Right renal cortex interstitium (tissue), 3 donors: ENCODE measurements at places on chromosomes 6 and 20. TPM values are rescaled to one million over a fixed set of nuclear protein-coding genes. Genes with fewer than 3 reads are reported as not detected.

DNA sequence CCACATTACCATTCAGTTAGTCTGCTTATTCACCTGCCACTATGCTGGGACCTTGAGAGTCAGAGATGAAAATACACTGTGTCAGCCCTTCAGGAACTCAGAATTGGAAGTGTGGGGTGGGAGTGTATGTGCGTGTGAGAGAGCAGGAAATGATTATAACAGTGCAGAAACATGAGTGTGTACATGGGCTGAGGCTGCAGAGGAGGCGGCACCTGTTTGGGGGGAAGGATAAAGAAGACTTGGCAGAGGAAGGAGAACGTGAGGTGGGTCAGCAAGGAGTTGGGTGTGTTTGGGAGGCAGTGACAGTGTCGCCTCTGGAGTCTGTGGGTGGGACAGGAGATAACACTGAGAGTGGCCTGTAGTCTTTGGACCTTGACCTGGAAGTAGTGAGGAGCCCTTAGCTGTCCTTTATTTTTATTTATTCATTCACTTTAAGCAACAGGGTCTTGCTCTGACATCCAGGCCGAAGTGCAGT is 3.1 kb downstream of the CHMP4B start:
- DNase-seq = no peak

Gene CST5
- polyA plus RNA-seq = not detected

Gene FOXF2
- polyA plus RNA-seq = not detected

GRCh38 chr20:31945785-31946184 is 6.1 kb downstream of the PDRG1 start:
- DNase-seq = no peak

GRCh38 chr6:168601546-168601945 is 160.6 kb downstream of the SMOC2 start:
- DNase-seq = no peak

- no peak for DNase-seq
Measured at GRCh38 chr6:41939848-41940758, 1.5 kb downstream of the CCND3 start.

GRCh38 chr6:116405652-116406356 is 35.1 kb downstream of the DSE start:
- no peak for DNase-seq

Gene FOXQ1
- 10.0 TPM for polyA plus RNA-seq

DNA sequence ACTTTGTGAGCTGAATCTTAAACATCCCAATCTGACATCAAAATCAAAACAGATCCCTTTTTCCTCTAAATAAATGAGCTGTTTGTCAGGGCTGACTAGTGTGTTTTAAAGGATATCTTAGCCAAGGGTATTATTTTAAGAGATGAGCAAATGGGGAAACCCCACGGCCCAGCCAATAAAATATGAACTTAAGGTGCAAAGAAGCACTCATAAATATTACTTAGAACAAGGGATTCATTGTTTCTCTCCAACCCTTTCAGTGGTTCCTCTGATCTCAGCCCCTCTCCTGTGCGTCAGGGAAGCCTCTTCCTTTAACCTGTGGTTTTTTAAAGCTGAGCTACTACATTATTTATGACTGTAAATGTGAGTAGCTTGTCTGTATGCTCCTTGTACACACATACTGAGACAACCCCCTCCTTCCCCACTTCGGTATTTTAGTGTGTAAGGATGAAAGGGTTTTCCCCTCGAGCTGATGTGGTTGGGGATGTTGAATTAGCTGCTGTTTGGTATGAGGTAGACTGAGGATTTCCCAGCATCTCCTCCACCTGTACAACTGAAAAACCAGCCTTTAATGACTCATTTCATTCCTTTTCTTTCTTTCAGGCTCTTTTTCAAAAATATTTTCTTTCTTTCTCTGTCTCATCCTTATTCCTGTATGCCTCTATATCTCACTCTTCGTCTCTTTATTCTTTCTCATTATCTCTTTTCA is 6.5 kb downstream of the BMP5 start:
- DNase-seq = no peak

- DNase-seq = no peak
Measured at GRCh38 chr6:43460032-43460431, 4.7 kb upstream of the DLK2 start.

GRCh38 chr6:23262864-23263263 is 693.5 kb downstream of the HDGFL1 start:
- DNase-seq = no peak

- no peak for DNase-seq
Measured at GRCh38 chr6:36319436-36319762, 17.3 kb downstream of the BNIP5 start.

DNA sequence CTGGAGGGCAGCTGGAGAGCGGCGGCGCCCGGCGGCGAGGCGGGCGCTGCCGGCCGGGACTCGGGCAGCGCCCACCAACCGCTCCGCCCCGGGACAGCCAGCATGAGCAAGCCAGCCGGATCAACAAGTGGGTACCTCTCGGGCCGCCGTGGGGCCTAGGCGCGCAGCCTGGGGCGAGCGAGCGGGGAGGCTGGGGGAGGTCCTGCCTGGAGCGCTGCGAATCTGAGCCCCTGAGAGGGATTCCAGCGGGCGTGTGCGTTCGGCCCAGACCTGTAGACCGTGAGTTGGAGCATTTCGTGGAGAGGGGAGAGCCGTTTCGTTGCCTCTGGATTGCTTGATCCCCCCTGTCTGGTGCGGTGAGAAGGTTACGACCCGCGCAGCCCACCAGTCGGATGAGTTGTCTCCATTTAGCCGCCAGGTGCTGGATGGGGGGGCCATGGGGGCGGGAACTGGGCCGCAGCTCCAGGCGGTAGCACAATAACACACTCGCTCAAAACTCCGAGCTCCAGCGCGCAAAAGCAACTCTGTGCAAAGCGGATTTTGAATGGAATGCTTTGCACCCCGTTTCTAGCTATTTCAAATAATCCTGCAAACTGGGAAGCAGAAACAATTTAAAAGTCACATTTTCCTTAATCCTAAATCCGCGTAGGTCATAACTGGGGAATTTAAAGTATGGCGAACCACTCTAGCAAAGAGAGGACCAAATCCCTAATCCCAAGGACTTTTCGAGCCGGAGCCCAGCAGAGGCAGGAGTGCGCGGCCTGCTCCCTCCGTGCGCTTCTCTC is 1.0 kb downstream of the NR2E1 start:
- DNase-seq = no peak

Gene NT5DC1
- polyA plus RNA-seq = 44.6 TPM

Gene ALDH8A1
- polyA plus RNA-seq = 22.8 TPM

Gene OR14J1
- polyA plus RNA-seq = 0.04 TPM

- no peak for DNase-seq
Measured at GRCh38 chr6:167331565-167331964, 6.7 kb downstream of the TTLL2 start.

Gene BTNL2
- polyA plus RNA-seq = 1.3 TPM
